ENCODE measurements at places on chromosomes 6 and 20.

GRCh38 chr20:35394271-35394670 is 17.5 kb downstream of the UQCC1 start:
- no peak for DNase-seq

- DNase-seq = no peak
Measured at GRCh38 chr20:1663917-1664316, 6.3 kb upstream of the SIRPG start.

- no peak for DNase-seq
Measured at GRCh38 chr6:43420012-43420709, 7.2 kb upstream of the ABCC10 start.

DNA sequence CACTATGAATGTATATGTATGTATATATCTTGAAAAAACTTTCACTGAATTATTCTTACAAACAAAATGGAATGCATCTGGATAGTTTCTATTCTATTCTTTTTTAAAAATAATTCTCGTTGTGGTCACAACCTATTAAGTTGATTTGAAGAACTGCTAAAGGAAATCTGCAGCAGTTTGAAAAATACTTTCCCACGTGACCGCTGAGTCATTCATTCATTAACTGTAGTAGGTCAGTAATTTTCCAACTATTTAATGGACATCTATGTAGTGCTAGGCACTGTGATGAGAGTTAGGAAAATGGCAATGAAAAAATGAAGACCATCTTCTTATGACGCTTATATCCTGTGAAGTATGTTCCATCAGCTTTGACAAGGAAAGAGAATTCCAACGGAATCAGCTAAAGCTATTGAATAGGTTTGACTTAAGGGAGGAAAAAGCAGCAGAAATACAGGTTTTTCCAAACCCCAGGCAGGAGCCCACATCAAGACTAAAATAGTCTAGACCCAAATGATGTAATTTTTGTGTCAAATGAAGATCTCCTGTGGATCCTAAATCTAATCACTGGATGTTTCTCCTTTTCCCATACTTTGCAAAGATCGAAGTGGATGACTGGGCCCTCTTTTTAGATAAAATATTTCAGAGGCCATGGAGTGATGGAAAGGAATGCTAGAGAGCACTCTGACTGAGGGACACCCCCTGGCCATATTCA is 4.1 kb upstream of the EFHC1 start:
- no peak for DNase-seq

GRCh38 chr6:133788556-133788955 is 100.4 kb upstream of the TCF21 start:
- no peak for DNase-seq

DNA sequence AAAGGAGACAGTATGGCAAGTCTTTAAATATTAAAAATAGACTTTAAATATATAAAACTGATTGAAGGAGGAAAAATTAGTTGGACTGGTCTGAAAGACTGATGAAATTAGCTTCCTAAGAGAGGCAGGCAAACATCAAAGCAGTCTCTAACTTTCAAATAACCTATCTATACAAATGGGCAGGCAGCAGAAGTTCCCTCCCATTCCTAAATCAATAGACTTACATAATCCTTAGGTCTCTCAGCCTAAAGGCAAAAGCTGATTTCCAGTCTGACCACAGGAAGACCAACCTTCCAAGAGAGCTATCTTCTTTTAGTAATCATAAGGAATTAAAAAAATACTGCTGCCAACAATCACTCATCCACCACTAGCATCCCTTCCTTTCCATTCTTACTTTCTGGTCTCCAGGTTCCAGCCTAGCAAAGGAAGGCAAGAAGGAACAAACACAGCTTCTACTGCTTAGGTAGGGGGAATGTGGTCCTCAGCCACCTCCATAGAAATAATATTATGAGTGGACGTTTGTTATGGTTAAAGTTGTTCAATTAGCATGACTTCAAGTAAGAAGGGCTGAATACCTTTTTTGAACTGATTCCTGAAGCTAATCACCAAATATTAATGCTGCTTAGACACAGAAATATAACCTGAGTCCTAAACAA is 44.1 kb downstream of the SESN1 start:
- DNase-seq = no peak

DNA sequence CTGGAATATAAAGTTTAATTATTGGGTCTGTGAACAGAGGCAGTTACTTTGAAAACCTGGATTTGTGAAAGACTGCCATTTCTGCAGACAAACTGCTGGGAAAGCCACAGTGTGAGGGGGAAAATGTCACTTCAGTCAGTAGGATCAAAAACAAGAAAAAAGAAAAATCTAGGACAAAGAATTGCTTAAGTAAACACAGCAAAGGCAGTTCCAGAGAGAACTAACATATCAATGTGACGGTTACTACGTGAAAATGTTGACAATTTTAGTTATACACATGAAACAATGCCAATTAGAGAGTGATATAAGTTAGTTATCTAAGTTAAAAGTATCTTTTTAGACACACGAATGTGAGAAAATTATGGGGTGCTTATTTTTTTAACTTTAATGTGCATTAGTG is 270.4 kb upstream of the RUNX2 start:
- no peak for DNase-seq

GRCh38 chr6:31122791-31123706 is 2.8 kb upstream of the CDSN start:
- no peak for DNase-seq

GRCh38 chr6:44456070-44456965 is 68.8 kb downstream of the CDC5L start:
- no peak for DNase-seq

DNA sequence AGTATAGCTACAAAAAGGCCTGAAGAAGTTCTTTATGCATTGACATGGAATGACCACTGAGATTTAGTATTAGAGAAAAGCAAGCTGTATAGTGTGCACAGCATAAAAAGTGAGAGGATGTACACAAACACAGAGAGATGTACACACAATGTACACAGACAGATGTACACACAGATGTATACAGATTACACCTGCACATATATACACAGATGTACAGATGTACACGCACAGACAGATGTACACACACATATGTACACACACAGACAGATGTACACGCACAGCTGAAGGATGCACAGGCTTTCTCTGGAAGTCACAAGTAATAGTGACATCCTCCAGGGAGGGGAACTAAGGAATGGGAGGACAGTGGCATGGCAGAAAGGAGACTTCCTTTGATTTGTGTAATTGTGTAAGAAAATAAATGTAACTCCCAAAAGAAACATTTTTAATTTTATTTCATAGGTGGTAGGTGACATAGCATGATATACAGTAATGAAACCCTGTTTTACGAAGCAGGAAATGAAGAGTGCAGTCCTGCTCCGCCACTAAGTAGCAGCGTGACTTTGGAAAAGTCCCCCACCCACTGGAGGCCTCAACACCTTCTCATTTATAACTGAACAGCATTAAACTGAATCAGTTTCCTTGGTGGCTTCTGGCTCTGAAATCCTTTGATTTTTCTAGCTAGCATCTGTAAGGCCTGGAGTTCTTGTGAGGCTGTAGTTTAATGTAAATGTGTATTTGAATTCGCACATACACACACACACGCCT is 14.1 kb downstream of the NFATC2 start:
- no peak for DNase-seq

GRCh38 chr20:62777528-62777830 is 18.8 kb upstream of the MRGBP start:
- DNase-seq = no peak

DNA sequence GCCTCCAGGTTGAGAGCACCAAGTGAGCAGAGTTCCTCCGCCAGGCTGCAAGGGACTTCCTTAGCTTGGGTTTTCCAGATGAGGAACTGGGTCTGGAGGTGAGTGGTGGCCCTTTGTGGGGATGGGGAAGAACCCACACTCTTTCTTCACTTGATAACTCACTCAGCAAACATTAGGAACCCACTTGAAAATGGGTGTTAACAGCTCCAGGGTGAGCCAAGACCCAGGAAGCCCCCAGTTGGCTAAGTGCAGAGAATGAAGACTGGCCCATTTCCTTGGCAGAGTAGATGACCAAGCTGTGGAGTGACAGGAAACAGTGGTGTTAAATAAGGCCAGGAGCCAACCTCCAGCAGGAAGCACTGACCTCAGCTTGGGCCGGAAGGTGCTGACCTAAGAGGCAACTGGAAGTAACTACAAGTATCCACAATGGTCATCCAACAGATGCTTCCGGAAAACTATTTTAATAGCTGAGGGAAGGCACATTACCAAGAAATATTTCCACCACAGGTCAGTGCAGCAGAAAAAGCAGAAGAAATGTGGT is 22.7 kb downstream of the MRPL14 start:
- DNase-seq = no peak

DNA sequence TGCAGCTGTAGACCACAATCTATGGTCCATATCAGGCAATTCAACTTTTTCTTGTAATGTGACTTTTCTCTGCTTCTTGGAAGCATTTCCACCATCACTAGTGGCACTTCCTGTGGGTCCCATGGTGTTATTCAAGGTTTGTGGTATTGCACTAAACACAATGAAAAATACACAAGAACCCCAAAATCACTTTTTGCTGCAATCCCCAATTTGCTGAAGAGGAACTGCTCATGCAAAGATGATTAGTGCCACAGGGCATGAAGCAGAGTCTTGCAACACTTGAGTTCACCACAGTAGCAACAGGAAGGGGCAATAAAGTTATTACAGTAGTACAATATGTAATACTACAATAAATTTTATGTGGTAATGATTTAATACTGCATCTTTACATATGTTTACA is 16.8 kb upstream of the TAAR1 start:
- DNase-seq = no peak

- DNase-seq = no peak
Measured at GRCh38 chr6:100271625-100272024, 193.1 kb downstream of the SIM1 start.

DNA sequence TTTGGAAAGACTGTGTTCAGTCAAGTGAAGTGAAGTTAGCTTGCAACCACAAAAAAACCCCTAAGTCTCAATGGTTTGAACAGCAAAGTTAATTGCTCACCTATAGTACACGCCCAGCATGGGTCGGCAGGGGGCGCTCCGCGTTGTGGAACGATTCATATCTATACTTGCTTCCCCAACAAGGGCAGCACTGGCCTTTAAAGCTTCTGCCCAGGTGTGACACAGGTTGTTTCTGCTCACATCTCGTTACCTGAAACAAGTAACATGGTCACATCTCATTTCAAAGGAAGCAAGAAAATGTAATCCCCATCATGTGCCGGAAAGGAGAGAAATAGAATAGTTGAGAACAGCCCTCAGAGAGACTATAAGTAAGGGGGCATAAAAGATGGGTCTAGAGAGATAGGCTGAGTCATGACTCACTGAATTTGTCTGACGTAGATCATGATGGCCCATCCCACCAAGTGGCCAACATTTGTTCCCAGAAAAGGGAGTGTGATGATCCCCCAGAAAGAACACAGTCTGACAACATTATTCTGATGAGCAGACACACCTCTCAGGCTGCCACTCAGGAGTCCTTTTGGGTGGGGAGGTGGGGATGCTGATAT is 29.0 kb downstream of the HNF4A start:
- DNase-seq = peak; percentile 77

DNA sequence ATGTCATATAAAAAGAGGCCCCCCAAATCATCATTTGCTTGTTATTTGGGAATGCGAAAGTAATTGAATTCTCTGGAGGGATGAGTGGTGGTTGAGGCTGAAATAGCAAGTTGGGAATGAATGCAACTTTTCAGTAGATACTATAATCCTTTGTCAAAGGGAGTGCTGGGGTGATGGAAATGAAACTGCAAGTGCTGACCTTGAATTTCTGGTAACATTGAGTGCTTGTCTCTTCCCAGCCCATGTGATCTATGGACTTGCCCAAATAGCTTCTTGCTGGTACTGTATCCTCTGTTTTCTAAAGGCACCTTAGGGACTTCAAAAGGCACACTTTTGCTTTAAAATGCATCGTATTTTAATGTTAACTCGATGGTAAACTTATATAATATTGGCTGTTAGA is 14.8 kb downstream of the PAQR8 start:
- DNase-seq = no peak

DNA sequence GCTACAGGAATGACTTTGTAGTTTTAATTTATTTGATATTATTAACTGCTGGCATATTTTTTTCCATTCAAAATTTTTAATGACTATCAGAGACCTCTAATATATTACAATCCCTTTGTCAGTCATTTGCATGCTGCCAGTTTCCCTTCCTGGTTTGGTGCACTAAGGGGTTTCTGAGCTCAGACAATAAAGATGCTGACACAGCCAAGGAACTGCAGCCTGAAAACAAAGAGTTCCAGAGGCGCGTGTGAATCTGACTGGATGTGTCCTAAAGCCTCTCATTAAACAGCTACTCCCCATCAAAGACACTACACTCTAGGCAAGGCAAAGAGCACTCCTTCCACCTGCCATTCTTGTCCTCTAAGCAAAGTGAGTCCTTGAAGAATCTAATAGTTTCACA is 116.8 kb upstream of the DST start:
- no peak for DNase-seq

DNA sequence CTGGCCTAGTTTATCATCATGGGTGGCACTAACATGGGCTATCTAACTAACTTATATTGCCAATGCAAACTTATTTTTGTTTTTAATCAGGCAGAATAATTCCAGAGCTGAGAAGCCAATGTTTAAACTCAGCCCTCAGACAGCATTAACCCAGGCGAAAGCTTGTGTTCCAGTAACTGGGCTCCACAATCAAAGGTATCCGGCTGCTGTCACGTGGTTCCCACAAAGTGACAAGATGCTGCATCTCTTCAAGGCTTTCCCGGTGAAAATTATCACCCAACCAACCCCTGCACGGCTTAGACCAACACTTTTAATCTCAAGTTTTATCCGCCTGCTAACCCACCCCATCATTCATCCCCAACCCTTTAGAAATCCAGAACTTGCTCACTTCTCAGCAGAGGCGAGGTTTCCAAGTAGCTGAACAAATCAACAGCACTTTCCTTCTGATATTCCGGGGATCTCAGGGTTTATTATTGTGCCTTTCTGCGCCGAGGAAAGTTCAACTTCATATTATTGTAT is 885 bp downstream of the MTCL3 start:
- DNase-seq = no peak

GRCh38 chr6:88238065-88238464 is 71.9 kb upstream of the CNR1 start:
- no peak for DNase-seq

DNA sequence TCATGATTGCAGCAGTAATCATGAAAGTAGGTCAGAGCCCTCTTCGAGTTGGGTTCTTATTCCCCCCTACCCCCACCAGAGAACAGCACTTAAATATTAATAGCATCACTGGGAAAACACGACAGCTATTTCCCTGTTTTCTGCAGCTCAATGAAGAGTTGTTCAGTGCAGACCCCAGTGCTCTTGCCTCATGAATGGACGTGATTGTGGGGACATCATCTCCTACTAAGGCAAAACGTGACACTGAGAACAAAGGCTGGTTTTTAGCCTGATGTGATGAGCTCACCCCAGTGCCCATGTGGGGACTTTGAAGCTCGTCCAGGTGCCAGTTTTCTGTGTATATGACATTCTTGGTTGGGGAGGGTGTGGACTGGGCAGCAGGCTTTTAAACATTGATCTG is 105.9 kb downstream of the SLC35F1 start:
- no peak for DNase-seq

Measured in stimulated activated CD8-positive, alpha-beta memory T cell treated with anti-CD3 and anti-CD28 coated beads, Interleukin-15, amount 100 ng/mL, for 1 hour (primary cell).